ENCODE measurements at places on chromosomes 13 and 19.

GRCh38 chr13:102286326-102286725, 115.5 kb downstream of the FGF14 start:
- peak; percentile 38 for DNase-seq

GRCh38 chr13:33224191-33224590, 61.4 kb downstream of the STARD13 start:
- no peak for DNase-seq

GRCh38 chr13:18943721-18944391, 237.8 kb downstream of the TUBA3C start:
- DNase-seq, result no peak

DNA sequence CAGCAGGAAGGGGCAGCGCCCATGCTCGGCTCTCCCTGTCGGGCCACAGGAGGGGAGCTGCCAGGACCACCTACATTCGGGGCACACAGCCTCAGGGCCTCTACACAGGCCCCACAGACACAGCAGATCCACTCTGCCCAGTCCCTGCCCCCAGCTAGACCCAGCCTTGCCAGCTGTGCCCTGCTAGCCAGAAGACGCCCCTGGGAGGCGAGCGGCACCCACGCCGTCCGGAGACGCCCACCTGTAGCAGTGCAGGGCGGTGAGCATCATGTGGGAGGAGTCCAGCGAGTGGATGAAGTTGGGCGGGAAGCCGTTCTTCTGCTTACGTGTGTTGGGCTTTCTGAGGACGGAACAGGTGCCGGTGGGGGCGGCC, 15.1 kb downstream of the POLRMT start:
- DNase-seq, result no peak

- DNase-seq, result peak; percentile 38
Observed at GRCh38 chr19:52648336-52649016, 10.3 kb upstream of the ZNF83 start.

GRCh38 chr13:75422028-75422427, 59.9 kb downstream of the TBC1D4 start:
- DNase-seq, result no peak

DNA sequence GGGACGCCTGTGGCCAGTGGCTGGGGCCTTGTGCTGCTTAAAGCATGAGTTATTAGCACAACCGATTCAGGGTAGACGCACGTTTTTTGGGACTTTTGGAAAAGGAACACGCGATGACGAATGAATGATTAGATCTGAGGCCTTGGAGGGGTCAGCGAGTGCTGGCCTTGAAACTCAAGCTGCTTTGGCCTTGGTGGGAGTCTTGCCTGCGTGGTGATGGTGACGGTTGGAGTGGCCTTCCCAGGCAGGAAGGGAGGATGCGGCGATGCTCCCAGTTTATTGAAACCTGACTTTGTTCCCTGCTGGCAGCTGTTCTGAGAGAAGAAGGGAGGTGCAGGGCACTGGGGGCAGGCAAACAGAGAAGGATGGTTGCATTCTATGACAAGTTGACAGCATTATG, 63.1 kb upstream of the RNF113B start:
- DNase-seq, result no peak

DNA sequence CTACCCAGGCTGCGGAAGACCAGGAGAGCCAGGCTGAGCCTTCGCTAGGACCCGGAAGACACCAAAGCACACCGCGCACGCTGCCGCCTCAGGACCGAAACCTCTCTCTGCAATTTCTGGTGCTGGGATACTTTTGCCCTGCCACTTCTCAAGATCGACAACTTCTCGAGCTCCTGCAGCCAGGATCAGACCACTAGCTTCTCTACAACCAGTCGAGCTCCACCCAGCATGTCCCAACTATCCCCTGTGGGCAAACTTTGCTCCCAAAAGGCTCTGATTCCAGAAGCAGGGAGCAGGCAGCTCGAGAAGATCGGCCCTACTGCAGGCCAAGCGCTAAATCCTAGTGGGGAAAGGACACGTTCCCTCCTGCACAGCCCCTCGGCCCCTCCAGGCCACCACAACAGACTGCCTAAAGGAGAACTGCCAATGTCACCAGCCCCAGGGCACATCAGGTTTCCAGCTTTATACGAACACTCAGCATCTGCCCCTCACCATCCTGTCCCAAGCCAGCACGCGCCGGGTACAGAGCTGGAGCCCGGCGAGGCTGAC, 979 bp downstream of the AKAP8 start:
- DNase-seq, result peak; percentile 41

DNA sequence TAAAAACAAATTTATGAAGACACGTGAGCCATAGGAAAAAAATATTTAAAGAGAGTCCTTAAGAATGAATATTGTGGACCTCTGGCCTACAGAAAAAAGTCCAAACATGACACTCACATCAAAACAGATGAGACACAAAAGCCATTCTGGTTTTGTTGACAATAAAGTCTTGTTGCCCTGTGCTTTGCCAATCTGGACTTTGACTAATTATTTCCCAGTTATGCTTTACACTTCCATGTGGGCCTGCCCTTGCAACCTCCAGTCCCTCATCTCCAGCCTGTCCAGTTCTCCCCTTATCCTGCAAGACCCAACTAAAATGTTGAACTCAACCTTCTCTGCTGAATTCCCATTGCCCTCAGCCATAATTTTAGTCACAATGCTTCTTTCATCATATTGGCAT, 184.5 kb upstream of the SERP2 start:
- no peak for DNase-seq

GRCh38 chr19:12293777-12294248, 870 bp downstream of the ZNF44 start:
- peak; percentile 35 for DNase-seq
